ENCODE measurements at places on chromosomes 3 and 15.
A peak's percentile ranks its signal among the peaks of the same experiment; 100 is the strongest.

DNA sequence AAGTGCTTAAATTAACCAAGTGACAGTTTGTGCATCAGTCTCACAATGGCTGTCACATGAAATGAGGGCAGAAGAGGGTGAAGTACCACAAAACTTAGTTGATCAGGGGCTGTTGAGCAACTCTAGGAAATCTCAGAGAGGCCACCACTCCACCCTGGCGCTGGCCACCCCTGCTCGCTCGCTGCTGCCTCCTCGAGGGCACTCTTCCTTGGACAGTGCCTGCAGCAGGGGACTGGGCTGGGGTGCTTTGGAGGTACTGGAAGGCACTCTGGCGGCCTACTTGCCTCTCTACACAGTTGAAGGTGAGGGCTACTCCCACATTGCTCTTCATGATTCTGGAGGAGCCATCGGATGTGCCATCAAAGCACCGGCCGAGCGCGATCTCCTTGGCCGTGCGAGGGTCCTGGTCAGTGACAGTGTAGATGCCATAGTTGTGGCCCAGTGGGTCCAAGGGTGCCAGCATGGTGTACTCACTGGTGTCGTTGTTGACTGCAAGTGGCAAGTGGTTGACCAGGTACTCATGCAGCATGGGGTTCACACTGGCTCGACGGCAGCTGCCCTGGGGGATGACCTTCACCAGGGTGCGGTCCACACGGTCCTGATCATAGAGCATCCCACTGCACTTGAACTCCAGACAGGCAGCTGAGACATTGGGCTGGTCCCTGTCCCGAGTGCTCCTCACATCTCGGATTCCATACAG is 11.6 kb upstream of the CLPX start:
- no peak for DNase-seq

- no peak for DNase-seq
Measured at GRCh38 chr15:43794269-43795037, 2.3 kb downstream of the SERF2 start.

- DNase-seq: peak; percentile 34
Measured at GRCh38 chr15:82647835-82648256, 683 bp upstream of the CPEB1 start.

DNA sequence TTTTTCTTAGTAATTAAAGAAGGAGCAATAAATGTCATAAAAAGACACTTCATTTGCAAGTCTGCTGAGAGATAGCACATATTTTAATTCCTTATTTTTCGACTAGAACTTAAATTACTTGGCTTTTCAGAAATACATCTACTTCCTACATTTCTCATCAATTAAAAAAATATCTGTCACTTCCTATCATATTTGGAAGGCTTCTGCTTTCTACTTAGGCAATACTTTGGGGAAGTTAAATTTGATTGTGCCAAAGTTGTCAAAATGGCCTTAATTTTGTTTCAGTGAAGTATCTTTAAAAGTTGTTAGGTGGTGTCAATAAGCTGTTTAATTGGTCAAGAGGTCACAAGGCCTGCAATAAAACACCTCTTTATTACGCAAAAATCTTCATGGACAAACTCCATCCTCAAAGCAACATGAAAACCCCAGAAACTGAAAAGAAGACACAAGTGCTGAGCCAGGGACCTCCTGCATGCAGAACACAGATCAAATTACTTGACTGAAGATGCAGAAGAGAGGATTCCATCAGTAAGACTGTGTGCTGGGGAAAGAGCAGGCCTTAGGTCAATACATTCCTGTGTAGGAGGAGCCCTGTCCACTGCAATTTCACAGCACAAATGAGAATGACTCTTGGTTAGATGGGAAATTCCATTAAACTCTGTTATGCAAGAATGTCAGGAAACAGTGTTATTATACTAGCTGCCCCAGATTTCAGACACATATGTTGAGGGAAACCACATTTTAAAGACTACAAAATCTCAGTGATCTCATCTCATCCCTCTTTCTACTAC is 48.0 kb upstream of the FSTL1 start:
- DNase-seq: no peak

DNA sequence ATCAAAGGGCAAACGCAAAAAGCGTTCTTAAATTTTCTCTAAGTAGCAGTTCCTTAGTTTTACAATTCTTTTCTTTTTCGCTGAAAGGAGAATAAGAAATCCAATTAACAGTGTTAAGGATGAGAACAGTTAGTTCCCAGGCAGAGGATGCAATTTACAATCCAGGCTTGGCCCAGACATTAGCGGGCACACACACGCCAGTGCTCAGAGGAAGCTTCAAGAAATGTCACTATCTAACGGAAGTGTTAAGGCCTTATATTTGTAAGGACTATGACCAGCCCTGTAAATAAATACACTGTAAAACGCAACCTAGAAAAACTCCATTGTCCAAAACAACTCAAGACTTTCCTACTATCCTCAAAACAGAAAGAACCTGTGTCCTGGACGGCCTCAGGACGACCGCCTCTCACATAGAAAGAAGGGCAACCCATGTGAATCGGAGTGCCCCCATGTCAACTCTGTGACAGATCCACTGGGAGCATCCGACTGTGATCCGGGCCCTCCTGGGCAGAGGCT is 1.3 kb downstream of the ACAP2 start:
- no peak for DNase-seq
